Sigmoid colon (tissue), 7 donors: ENCODE measurements at places on chromosomes 16 and 17. TPM values are rescaled to one million over a fixed set of nuclear protein-coding genes. Genes with fewer than 3 reads are reported as not detected.

KRT28 gene
- polyA plus RNA-seq, result not detected

GRCh38 chr17:39110435-39111136 is 40.9 kb downstream of the PLXDC1 start:
- H3K36me3 ChIP-seq, result no peaks in the 10 kb centered on the region
- H3K4me1 ChIP-seq, result peaks cover 12% of the 10 kb centered on the region
- no peak overlapping the region for H3K4me3 ChIP-seq
- DNase-seq, result no peak

C17orf75 gene
- polyA plus RNA-seq, result 16.4 TPM

- H3K4me3 ChIP-seq, result no peak overlapping the region
- no peaks in the 10 kb centered on the region for H3K27me3 ChIP-seq
- DNase-seq, result no peak
- no peaks in the 10 kb centered on the region for H3K36me3 ChIP-seq
- H3K27ac ChIP-seq, result no peak overlapping the region
These were observed 112.1 kb downstream of the UTP18 start for GRCh38 chr17:51372345-51373004.

GRCh38 chr16:10339777-10340732 is 45.8 kb upstream of the ATF7IP2 start:
- H3K36me3 ChIP-seq, result no peaks in the 10 kb centered on the region
- H3K27ac ChIP-seq, result no peak overlapping the region
- no peak overlapping the region for H3K4me3 ChIP-seq
- peaks cover 17% of the 10 kb centered on the region for H3K4me1 ChIP-seq

TLCD2 gene
- polyA plus RNA-seq, result 23.2 TPM

DNA sequence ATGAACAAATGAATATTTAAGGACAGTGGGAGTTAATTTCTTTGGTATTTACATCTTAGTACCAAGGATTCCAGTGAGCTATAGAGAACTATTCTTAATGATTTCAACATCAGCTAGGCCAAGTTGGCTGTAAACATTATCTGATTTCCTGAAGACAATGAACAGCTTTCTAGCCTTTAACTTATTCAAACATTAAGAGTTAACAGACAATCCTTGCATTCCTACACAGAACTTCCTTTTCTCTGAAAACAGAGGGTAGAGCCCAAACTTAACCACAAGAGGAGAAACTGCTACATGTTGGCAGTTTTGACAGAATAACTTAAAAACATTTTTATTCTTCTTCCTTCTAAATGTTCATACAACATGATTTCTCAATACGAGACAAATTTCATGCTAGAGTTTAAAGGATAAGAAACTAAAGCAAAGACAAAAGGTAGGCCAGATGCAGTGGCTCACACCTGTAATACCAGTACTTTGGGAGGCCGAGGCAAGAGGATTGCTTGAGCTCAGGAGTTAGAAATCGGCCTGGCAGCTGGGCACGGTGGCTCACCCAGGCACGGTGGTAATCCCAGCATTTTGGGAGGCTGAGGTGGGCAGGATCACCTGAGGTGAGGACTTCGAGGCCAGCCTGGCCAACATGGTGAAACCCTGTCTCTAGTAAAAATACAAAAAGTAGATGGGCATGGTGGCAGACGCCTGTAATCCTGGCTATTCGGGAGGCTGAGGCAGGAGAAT is 4.4 kb downstream of the CRLF3 start:
- H3K36me3 ChIP-seq, result no peaks in the 10 kb centered on the region
- H3K4me1 ChIP-seq, result no peaks in the 10 kb centered on the region
- peak overlapping the region; percentile 28 for H3K27ac ChIP-seq
- no peaks in the 10 kb centered on the region for H3K27me3 ChIP-seq
- H3K4me3 ChIP-seq, result no peak overlapping the region
- DNase-seq, result no peak

OTOP2 gene
- 4.8 TPM for polyA plus RNA-seq

- no peaks in the 10 kb centered on the region for H3K36me3 ChIP-seq
- no peaks in the 10 kb centered on the region for H3K27me3 ChIP-seq
- peaks cover 18% of the 10 kb centered on the region for H3K4me1 ChIP-seq
- peak overlapping the region; percentile 53 for H3K27ac ChIP-seq
- peak; percentile 94 for DNase-seq
- H3K4me3 ChIP-seq, result no peak overlapping the region
These were observed 64.9 kb downstream of the IRF8 start for GRCh38 chr16:85963753-85964285.

CCL16 gene
- not detected for polyA plus RNA-seq

- no peaks in the 10 kb centered on the region for H3K4me1 ChIP-seq
- H3K27ac ChIP-seq, result no peak overlapping the region
- no peaks in the 10 kb centered on the region for H3K27me3 ChIP-seq
- no peaks in the 10 kb centered on the region for H3K36me3 ChIP-seq
- no peak for DNase-seq
- H3K4me3 ChIP-seq, result no peak overlapping the region
These were observed 136.5 kb downstream of the SSH2 start for GRCh38 chr17:29793501-29793900.

TPSB2 gene
- polyA plus RNA-seq, result 7.9 TPM

DNA sequence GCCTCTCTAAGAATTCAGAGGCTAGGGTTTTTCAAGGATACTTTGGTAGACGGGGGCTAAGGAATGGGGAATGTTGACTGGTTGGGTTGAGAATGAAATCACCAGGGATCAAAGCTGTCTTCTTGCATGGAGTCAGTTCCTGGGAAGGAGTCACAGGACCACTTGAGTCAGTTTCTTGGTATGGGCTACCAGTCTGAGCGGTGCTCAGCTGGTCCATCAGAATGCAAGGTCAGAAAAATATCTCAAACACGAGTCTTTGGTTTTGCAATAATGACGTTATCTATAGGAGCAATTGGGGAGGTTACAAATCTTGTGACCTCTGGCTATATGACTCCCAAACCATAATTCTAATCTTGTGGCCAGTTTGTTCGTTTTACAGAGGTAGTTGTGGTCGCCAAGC is 18.4 kb downstream of the CHD9NB start:
- H3K27me3 ChIP-seq, result no peaks in the 10 kb centered on the region
- no peaks in the 10 kb centered on the region for H3K36me3 ChIP-seq
- no peak overlapping the region for H3K4me3 ChIP-seq
- no peaks in the 10 kb centered on the region for H3K4me1 ChIP-seq
- no peak for DNase-seq
- H3K27ac ChIP-seq, result no peak overlapping the region

DNA sequence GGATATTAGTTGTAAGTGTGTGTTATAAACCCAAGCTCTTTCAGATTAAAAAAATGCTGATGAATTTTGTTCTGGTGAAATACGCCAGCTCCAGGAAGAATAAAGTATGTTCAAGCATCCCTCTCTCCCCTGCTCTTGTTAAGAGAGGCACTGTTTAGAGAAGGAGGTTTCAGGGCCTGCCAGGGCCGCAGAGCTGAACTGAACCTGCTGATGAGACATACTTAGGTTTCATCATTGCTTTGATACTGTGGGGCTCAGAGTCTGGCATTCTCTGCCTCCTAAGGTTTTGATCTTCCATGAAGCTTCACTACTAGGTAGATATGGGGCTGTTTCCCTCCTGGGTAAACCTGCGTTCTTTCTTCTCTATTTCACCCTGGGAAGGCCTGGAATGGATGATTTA is 175.3 kb upstream of the FAM20A start:
- no peaks in the 10 kb centered on the region for H3K4me1 ChIP-seq
- H3K36me3 ChIP-seq, result no peaks in the 10 kb centered on the region
- no peak for DNase-seq
- no peak overlapping the region for H3K4me3 ChIP-seq
- H3K27ac ChIP-seq, result peak overlapping the region; percentile 45

TSNAXIP1 gene
- polyA plus RNA-seq, result 0.60 TPM

RNF222 gene
- not detected for polyA plus RNA-seq

DNA sequence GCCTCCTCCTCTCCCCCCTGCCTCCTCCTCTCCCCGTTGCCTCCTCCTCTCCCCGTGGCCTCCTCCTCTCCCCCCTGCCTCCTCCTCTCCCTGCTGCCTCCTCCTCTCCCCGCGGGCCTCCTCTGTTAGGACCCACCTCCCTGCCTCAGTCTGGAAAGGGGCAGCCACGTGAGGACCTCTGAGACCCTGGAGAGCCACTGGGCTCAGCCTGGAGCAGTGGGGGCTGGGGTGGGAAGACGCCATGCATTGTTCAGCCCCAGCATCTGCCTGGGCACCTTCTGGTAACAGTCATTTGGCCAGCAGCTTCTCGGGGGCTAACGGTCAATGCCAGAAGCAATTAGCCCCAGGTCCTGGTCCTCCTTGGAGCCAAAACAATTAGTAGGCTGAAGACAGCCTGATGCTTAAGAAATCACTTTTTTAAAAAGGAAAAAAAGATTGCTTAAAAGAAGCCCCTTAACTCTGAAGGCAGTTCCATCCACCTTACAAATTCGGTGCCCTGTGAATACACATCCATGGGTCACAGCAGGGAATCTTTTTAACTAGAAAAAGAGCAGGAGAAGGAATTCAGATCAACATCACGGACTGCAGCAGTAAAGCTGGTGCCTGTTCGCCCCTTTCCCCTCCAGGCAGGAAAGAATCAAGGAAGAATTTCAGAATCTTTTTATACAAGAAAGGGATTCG is 29.8 kb downstream of the NXN start:
- no peaks in the 10 kb centered on the region for H3K27me3 ChIP-seq
- DNase-seq, result no peak
- no peaks in the 10 kb centered on the region for H3K36me3 ChIP-seq
- H3K4me1 ChIP-seq, result peaks cover 34% of the 10 kb centered on the region

- H3K4me1 ChIP-seq, result peaks cover 53% of the 10 kb centered on the region
- peak; percentile 21 for DNase-seq
- no peaks in the 10 kb centered on the region for H3K27me3 ChIP-seq
These were observed 79.6 kb upstream of the TOB1 start for GRCh38 chr17:50945779-50946222.

- no peak overlapping the region for H3K4me3 ChIP-seq
- no peak overlapping the region for H3K27ac ChIP-seq
- no peaks in the 10 kb centered on the region for H3K4me1 ChIP-seq
- DNase-seq, result no peak
- H3K27me3 ChIP-seq, result no peaks in the 10 kb centered on the region
- no peaks in the 10 kb centered on the region for H3K36me3 ChIP-seq
These were observed 547.2 kb upstream of the CDH8 start for GRCh38 chr16:62583414-62583813.

DNA sequence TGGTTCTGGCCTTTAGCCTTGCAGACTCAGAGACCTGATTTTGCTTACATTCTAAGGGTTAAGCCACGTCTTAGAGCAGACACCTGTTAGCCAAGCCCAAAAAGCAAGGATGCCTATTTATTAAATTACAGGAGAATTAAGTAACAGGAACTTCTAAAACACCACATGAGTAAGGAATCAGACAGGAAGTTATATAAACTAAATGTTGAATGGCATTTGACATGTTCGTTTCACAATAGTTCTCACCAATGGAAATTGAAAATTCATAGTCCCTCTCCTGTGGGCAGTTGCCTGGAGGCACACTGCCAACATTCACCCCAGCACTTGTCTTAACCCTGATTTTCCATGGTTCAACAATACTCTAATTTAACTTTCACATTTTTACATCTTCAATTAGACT is 9.0 kb downstream of the KRTAP9-7 start:
- H3K27me3 ChIP-seq, result no peaks in the 10 kb centered on the region
- no peaks in the 10 kb centered on the region for H3K36me3 ChIP-seq
- no peak overlapping the region for H3K4me3 ChIP-seq
- H3K4me1 ChIP-seq, result no peaks in the 10 kb centered on the region

DNA sequence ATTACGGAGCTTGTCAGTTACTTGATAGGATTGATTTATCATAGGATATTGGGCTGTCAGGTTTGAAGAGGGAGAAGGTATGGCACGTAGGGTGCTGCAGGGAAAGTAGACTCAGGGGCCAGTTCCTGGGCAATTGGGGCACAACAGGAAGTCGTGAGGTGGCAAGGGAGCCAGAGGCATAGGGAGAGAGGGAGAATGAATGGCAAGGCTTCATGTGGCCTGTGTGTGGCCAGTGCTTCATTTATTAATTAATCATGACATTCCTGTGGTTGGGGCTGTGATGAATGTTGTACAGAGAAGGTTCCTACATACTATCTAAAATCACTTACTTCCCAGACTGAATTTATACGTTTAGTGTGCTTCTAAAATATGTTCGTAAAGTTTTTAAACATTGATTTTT is 19.3 kb downstream of the MFSD11 start:
- no peak overlapping the region for H3K27ac ChIP-seq
- no peaks in the 10 kb centered on the region for H3K4me1 ChIP-seq
- peaks cover 21% of the 10 kb centered on the region for H3K36me3 ChIP-seq
- H3K27me3 ChIP-seq, result no peaks in the 10 kb centered on the region
- no peak overlapping the region for H3K4me3 ChIP-seq
- no peak for DNase-seq

- H3K36me3 ChIP-seq, result no peaks in the 10 kb centered on the region
- H3K27ac ChIP-seq, result peak within 1 kb of the TSS; percentile 98
- DNase-seq, result no peak
These were observed at the start of gene CACNA1H for GRCh38 chr16:1152651-1153259. TSS of gene CACNA1H (plus strand) at chr16:1153106. CDS start at chr16:1153738, 632 bp downstream.

- DNase-seq, result peak; percentile 26
- H3K27ac ChIP-seq, result no peak overlapping the region
- H3K4me3 ChIP-seq, result no peak overlapping the region
- H3K36me3 ChIP-seq, result peaks cover 51% of the 10 kb centered on the region
- H3K27me3 ChIP-seq, result no peaks in the 10 kb centered on the region
- H3K4me1 ChIP-seq, result no peaks in the 10 kb centered on the region
These were observed 19.4 kb downstream of the POLR2A start for GRCh38 chr17:7503521-7503920.

HOXB9 gene
- polyA plus RNA-seq, result 19.9 TPM

C17orf67 gene
- 0.99 TPM for polyA plus RNA-seq

MT1X gene
- 206 TPM for polyA plus RNA-seq
